WTC11 (cell line): ENCODE measurements at places on chromosomes 6 and 20.
A peak's percentile ranks its signal among the peaks of the same experiment; 100 is the strongest.

DNA sequence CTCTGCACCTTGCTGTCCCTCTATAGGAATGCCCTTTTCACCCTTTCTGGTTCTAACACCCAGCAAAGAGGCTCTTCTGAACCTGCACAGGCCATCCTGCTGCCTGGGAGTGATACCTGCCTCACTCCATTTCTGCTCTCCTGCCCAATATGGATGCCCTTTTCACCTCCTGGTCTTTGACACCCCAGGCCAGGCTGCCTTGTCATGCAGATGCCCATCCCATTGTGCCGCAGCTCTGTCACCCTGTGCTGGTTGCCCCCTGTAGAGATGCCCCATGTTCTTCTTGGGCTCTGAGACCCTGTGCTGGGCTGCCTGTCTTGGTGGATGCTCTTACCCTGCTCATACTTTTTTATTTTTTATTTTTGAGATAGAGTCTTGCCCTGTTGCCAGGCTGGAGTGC is 95.3 kb downstream of the CDKAL1 start:
- no peak for DNase-seq

DNA sequence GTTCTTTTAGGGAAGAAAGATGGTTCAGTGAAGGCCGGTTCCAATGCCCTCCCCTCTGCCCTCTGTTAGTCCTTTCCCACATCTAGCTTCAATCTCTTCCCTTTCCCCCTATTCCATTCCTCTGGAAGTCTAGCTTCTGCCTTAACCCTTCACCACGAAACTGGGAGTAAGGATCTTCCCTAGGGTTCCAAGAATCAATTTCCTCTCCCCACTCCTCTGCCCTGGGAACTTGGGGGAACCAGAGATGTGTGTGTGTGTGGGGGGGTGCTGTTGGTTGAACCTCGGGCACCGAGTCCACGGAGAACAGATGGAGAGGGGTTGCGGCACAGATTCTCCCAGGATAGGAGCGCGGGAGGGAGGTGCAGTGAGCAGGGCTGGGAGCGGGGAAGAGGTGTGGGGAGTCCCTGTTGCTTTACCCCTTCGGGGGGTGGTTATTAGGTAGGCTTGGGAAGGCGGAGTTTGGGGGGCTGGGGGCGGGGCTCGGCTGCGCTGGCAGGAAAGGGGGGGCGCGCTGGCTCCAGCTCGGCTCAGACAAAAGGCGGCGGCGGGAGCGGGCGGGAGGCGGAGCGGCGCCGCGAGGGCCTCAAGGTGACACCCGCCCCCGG is at the start of gene TMEM151B:
Gene TMEM151B (plus strand): TSS at position 530 of the 605 bp plus-strand sequence. CDS start 293 bp downstream, outside the sequence.
- DNase-seq = peak; percentile 46

DNA sequence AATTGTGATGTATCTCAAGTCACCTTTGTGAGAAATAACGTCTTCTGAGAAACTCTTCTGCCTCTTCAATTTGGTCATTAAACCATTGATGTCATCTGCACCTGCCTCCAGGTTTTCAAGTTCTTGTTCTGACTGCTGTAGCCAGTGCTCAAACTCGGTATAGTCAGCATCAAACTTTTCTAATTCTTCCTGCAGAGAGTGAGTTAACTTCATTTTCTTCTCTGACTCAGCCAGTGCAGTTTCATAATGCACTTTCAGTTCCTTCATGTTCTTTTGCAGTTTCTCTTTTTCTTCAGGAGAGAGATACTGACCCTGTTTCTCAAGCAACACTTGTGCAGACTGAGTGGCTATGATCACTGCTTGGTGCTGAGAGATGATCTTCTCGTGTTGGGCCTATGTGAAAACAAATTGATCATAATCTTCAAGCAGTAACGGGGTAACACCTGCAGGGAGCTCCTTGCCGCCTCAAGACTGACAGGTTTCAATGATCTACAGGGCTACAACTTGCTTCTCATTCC is 48.8 kb downstream of the DST start:
- DNase-seq = no peak

DNA sequence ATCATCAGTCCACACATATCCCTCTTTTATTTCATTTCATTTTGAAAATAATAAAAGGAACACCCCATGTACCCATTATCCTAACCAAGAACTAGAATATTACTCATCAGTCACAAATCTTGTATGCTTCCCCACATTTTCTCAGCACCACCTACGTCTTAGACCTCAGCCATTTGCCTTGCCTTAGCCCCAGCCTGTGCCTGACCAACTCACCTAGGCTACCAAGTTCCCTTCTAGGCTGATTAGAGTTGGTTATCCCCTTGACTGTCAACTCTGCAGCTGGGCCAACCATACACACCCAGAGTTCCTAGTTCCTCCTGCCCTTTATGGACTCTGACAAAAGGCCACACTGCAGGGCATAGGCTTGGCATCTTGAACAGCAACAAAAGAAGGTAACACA is 33.4 kb upstream of the IPCEF1 start:
- no peak for DNase-seq

GRCh38 chr20:48191200-48191599 is 405.9 kb upstream of the SULF2 start:
- no peak for DNase-seq

- DNase-seq = no peak
These were observed 29.9 kb downstream of the NFATC2 start for GRCh38 chr20:51512645-51513044.

GRCh38 chr20:40600441-40601219 is 88.4 kb downstream of the MAFB start:
- no peak for DNase-seq

- DNase-seq = no peak
These were observed 7.6 kb upstream of the UST start for GRCh38 chr6:148738946-148739821.
